ENCODE measurements at places on chromosomes 3 and 15.

DNA sequence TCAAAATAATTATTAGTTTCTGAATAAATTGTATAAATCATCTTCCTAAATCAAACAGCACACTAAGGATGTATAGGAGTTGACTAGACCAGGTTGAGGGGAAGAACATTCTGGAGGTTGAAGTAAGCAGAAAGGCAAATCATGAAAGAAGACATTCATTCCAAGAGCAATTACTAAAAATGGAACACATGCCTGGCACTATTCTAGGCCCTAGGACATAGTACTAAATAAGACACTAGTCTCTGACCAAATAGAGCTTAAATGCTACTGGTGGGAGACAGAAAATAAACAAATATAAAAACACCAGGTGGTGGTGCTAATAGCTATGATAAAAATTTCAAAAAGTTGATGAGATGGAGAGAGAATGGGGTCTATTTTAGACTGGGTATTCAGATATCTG, 190.1 kb downstream of the TBC1D5 start:
- no peak for DNase-seq

- no peak for DNase-seq
Observed at GRCh38 chr3:113804661-113805060, 33.9 kb upstream of the GRAMD1C start.

GRCh38 chr15:40598126-40598525, 4.1 kb downstream of the KNL1 start:
- no peak for DNase-seq

DNA sequence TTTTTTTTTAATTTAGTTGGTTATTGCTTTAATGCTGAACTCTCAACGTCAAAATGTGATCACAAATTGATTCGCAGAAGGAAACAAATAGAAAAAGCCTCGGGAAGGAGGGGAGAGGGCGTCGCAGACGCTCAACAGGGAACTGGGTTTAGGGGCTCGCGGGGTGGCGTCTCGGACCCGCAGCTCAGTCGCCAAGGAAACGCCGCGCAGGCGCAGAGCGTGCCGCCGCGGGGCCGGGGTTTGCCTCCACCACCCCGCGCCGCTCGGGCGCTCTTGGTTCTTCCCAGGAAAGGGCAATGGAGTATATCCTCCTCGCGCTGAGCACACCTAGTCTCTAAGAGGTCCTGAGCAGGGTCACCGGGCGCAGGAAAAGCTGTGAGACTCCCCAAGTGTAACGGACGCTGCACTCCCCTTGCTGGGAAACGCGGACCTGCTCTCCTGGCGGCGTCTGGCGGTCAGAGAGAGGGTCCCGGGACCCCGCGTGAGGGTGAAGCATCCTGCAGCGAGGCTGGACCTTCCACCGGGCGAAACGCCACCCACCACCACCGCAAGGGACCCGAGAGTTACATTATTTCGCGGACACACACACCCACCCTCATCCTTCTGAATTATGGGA, 753 bp downstream of the PLCH1 start:
- peak; percentile 76 for DNase-seq

DNA sequence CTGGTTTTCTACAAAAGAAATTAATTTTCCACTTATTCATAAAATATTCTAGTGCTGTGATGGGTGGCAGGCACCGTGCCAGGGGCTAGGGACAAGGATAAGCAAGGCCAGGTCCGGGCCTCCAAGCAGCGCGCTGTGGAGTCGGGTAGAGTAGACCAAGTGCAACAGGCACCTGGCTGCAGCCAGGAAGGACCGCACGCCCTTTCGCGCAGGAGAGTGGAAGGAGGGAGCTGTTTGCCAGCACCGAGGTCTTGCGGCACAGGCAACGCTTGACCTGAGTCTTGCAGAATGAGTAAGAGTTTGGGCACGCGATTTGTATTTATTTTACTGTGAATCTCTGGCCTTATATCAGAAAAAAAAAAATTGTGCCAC, at the start of gene CASR:
Gene CASR, plus strand, starts transcription at position 148 of the 372 bp plus-strand sequence. CDS start 70,522 bp downstream, outside the sequence.
- no peak for DNase-seq

- no peak for DNase-seq
Observed at GRCh38 chr3:62373714-62374333, 474 bp upstream of the FEZF2 start.

DNA sequence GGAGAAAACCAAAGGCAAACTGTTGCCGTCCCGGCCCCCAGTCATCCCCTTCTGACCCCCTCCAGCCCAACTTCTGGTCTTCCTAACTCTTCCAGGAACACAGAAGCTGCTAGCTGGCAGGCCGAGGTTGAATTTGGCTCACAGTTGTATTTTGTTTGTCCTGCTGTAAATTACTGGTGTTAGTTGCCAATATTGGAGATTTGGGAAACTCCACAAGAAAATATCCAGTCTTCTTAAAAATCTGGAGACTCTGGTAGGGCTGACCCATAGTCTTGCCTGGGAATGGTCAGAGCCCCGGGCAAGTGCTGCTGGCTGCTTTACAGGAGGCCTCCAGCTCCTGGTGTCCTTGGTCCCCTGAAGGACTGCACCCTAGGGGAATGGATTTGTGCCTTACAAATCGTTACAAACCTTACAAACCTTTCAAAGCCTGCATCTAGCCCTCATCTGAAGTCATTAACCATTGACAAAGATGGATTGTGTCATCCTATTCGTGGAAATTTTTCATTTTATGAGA, 112.0 kb upstream of the MCTP2 start:
- DNase-seq, result no peak
